Renal cortical epithelial cell (primary cell): ENCODE measurements at places on chromosomes 1 and 21. TPM values are rescaled to one million over a fixed set of nuclear protein-coding genes. Genes with fewer than 3 reads are reported as not detected.

GRCh38 chr21:42681296-42682206, 28.1 kb downstream of the PDE9A start:
- no peak for DNase-seq

GRCh38 chr1:154664331-154665002, 56.5 kb upstream of the ADAR start:
- no peak for DNase-seq

GRCh38 chr1:234696148-234696576, 86.2 kb upstream of the IRF2BP2 start:
- no peak for DNase-seq

The RIPK4 gene
- 30.6 and 65.1 TPM in 2 replicates for total RNA-seq

DNA sequence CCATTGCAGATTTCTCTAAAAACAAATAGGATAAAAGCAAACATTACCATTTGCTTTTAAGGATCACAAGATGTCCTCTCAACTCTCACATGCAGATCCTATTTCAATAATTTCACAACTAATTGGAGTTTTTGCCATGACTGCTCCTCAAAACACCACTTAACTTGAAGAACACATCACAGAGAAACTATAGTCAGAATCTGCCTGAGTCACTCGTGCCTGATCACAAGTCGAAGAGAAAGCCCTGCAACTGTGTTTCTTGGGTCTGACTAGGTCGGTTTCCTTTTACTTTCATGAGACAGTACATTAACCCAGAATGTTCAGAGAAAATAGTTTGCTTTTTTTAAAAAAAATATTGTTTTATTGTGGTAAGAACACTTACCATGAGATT, 46.3 kb upstream of the SMYD2 start:
- no peak for DNase-seq

The ST6GALNAC5 gene
- total RNA-seq, result 0.80 and 19.1 TPM in 2 replicates

The POGK gene
- total RNA-seq, result 33.2 and 33.9 TPM in 2 replicates

- peak; percentile 82 for DNase-seq
Observed at GRCh38 chr1:26991310-26992116, 2.0 kb upstream of the TRNP1 start.

- peak; percentile 98 for DNase-seq
Observed at GRCh38 chr1:223006917-223007648, 136.0 kb downstream of the TLR5 start.

DNA sequence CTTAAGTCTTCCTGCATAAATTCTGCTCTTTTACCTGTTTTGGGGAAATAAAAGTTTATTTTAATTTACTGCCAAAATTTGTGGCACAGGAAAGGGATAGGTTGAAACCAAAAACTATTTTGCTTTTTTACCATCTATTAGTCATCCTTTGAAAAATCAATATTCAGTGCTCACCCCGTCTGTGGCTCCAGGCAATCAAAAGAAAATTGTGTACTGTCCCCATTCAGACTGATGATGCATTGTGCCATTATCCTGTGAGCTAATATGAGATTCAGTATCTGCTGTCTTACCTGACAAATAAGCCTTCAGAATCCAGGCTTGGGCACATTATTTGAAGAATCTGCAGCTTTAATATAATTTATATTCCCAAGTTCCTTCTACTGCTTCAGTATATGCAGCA, 650.7 kb downstream of the KIF26B start:
- DNase-seq, result no peak

The ETV3 gene
- total RNA-seq, result 10.9 and 15.6 TPM in 2 replicates

GRCh38 chr1:84758476-84758875, 68.2 kb upstream of the SSX2IP start:
- DNase-seq, result no peak

DNA sequence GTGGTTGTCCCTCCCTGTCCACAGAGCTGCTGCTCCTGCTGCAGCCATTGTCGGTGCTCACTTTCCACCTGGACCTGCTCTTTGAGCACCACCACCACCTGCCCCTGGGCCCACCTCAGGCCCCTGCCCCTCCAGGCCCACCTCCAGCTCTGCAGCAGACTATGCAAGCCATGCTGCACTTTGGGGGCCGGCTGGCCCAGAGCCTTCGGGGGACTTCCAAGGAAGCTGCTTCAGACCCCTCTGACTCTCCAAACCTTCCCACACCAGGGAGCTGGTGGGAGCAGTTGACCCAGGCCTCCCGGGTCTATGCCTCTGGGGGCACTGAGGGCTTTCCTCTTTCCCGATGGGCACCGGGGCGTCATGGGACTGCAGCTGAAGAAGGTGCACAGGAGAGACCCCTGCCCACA, 5.9 kb downstream of the RUSC1 start:
- DNase-seq, result no peak

DNA sequence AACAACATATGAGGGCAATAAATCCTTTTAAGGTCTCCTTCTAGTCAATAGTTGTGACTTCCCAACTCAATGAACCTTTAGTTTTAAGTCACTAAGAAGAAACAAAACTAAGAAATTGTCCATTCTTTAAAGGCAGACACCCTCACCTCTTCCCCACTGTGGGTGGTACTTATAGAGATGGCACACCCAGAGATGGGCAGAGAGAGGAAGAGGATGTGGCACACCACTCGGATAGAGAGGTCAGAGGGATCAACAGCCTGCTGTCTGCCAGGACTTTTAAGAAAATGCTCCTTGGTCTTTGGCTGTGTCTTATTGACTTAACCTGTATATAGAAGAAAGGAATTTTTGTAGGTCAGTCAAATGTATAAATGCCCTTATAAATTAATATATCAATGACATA, 45.1 kb downstream of the FASLG start:
- DNase-seq, result no peak

- peak; percentile 89 for DNase-seq
Observed at GRCh38 chr1:221099747-221100595, 220.7 kb downstream of the HLX start.
